ENCODE measurements at places on chromosomes 2 and 18.
A peak's percentile ranks its signal among the peaks of the same experiment; 100 is the strongest.

DNA sequence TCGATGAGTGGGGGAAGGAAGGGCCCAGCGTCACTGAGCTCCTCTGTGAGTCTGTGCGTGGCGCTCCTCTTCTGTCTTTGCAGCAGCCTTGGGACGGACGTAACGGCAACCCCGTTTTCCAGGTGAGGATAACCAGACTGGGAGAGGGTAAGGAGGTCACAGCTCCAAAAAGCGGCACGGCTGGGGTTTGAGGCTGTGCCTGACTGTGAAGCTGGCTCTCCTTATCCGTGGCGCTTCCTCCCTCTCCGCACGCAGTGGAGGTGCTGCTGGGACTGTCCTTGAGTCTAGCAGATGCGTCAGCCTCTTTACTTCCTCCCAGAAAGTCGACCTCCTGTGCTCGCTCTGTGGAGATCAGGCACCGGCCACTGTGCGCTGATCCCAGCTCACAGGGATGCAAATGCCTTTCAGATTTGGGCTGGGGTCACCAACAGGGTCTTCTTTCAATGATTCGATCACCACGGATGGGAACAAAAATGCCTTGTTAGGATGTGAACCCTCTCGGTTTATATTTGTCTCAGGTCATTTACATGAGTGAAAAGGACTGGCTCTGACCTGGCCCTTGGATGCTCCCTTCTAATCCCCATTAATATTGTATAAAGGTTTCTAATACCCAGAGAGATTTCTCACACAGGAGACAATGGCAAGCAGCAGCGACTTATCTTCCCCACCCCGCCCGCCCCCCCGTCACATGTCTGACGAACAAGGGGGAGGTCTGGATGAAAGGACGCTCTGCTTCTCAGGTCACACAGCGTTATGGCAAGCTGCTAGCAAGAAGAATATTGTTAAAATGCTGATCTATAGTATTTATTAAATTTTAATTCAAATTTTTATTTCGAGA, 30.1 kb upstream of the E2F6 start:
- DNase-seq, result no peak

DNA sequence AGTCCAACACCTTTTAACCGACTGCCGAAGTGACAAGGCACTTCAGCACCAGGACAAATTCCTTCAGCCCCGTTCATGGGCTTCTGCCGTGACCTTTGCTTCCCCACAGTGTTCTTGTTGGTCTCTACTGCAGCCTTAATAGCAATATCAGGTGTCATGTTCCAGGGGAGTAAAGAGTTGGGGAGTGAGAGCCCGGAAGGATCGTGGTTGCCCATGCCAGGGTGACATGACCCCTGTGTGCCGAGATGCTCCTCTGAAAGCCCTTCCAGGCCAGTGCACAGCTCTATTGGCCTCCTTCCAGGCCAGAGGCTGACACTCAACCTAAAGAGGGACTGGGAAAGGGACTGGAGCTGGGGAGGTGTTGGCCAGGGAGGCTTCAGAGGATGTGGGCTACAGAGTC, 279.2 kb downstream of the CYRIA start:
- DNase-seq, result no peak

DNA sequence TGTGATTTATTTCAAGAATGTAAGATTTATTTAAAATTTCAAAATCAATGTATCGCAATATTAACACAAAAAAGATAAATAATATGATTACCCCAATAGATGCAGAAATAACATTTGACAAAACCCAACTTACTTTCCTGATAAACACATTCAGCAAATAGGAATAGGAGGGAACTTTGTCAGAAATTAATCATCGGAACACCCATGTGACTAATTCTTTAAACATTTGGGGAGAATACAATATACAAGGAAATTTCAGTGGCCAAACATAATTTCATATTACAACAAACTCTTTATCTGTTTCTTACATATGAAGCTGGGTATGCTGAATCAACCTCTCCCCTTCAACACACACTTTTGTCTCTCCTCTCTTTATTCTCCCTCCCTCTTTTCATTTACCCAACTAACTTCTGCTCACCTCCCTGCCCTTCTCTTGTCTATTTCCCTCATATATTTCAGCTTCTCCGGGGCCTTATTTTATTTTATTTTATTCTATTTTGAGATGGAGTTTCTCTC, 309.6 kb upstream of the CNTNAP5 start:
- DNase-seq, result no peak

DNA sequence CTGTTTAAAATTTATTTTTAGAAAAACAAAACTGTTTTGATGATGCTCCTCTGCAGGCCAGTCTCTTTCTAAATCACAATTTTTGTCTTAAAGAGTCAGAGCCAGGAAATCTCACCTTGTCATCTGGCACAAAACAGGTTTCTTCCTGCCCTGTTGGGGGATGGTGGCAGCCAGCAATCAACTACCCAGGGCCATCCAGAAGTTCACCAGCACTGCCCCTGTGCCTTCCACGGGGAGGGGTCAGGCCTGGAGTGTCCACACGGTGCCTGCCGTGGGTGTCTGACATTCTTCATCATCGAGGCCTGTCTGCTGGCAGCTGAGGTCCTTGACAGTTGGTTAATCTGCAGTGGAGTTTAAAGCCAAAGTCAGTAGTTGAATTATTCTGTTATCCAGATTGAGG, 40.0 kb upstream of the BMP10 start:
- no peak for DNase-seq

GRCh38 chr2:74959106-74959751, 786 bp downstream of the POLE4 start:
- peak; percentile 0 for DNase-seq

GRCh38 chr2:73776381-73776780, 3.5 kb downstream of the DUSP11 start:
- no peak for DNase-seq

GRCh38 chr2:237427769-237428506, 14.0 kb upstream of the COL6A3 start:
- DNase-seq, result peak; percentile 11

GRCh38 chr2:69434753-69435152, 2.5 kb downstream of the NFU1 start:
- no peak for DNase-seq

DNA sequence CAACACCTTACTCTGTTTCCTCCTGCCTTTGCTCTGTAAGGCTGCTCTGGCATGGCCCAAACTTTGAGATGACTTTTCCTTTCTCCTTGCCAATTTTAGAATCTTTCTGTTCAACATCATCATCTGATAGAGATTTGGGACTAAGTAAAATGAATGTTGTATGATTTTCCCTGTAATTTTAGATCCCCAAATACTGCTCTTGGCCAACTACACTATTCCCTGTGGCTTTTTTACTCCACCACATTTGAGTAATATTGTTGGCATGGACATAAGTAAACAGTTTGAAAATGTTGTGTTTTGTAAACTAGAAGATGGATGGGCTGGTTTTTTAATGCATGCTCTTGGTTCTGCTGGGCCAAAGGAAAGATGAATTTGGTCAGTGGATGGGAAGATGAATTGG, 12.1 kb downstream of the LTBP1 start:
- DNase-seq, result no peak

DNA sequence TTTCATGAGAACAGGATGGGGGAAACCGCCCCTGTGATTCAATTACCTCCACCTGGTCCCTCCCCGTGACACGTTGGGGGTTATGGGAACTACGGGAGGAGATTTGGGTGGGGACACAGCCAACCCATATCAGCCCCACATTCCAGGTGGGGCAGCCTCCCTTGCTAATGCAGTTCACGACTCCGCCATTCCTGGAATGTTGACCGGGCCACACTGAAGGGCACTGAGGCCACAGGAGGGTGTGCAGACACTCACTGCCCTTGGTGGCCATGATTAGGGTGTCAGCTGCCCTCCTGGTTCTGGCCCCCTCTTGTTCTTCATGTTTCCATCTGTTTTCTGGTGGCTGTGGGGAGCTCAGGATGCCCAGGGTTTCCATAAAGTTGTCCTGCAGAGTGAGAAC, 176.3 kb downstream of the TWIST2 start:
- no peak for DNase-seq

DNA sequence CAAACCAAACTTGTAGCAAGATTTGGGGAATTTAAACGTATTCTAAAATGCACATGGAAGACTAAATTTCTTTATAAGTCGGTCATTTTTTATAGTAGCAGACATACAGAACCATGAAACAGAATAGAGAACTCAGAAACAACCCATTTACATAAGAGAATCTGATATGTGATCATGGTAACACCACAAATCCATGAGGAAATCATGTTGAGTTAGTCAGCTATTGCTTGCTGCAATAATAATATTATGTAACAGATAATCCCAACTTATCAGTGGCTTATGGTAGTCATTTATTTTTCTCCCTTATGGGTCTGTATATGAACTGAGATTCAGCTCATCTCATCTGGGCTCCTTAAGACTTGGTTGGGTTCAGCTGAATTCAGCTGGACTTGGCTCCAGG, 103.4 kb upstream of the SERTAD2 start:
- DNase-seq, result no peak

DNA sequence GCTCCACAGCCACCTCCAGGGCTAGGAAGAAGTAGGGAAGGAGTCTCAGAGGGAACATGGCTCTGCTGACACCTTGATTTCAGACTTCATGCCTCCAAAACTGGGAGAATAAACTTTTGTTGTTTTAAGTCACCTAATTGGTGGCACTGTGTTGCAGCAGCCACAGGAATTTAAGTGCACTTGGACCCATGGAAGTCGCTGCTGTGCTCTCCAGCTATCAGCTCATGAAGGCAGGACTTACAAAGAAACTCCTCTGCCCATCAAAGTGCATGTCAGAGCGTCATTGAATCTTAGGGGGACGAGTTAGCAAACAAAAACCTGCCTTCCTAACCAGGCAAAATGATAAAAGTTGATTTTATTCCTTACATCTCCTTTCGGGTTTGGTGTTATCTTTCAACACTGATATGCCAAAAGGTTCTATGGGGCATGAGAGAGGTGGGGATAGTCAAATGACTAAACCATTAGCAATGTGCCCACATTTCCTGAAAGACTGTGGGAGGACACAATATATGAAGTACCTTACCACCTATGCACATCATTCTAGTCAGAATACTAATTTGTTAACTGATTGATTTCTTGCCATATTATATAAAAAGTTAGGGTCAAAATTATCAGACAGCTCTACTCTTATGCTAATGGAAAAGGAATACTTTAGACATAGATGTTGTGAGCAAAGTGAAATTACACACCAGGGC, 235.8 kb upstream of the TNP1 start:
- no peak for DNase-seq

DNA sequence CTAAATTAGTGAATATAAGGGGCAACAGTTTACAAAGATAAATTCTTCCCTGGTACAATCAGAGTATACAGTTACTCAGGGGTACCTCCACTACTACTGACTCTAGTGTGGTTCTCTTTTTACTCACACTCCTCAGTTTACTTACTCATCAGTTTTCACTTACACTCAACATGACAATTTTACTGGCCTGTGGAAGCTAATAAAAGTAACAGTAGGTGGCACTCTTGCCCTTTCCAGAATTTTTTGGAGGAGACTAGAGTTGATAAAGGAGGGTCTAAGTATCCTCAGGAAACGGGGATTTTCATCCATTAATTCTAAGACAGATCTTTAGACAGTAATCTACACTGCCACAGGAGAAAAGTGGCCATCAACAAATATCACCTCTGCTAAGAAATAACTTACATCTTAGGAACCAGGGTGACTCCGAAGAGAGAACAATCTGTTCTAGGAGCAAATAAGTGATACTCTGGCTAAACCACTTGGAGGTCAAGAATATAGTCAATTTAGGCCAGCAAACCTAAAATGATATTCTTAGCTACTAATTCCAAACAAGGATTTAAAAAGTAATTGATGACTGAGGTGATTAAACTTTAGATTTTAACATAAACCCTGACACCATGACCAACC, 61.3 kb downstream of the ATL2 start:
- no peak for DNase-seq

DNA sequence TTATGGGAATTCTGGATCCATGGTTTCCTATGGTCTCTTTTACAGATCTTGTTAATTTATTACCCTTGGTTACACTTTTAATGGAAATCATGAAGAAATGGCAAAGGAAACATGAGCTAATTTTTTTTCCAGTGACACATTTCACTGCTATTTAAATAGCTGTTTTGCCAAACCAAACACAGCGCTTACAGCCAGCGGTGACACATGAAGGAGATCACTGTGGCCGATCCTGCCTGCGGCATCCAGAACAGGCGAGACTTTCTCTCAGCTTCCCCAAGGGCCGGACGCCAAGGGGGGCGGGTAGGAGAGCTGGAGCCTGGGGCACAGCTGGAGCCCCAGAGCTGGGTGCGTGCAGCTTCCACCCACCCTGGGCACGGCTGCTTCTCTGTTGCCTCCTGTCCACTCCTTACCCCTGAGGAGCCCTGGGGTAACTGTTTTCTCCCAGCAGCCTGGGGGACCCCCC, 81.4 kb upstream of the PKDCC start:
- no peak for DNase-seq

DNA sequence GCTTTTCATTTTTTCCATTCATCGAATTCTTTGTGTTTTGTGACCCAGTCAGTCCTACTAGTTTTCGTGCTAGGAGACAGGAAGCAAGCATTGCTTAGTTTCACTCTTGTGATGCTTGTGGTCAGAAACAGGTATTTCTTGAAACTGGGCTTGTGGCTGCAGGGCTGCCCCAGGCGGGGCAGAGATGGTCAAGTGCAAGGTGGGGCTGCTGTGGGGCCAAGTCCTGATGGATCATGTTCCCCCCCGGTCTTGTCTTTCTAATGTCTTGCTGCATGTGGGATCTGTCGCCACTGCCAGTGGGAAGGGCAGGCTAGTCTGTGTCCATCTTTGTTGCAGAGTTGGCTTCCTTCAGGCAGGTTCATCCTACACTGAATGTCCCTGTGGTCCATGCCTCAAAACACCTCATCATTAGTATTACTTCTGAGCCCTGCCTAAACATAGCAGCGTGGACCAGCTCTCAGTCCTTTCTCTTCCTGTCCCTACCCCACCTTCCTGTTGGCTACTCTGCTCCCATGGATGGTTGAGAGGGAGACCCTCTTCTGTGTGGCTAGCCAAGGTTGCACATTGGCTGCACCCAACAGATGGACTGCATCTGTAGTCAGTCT, 38.7 kb downstream of the INPP4A start:
- DNase-seq, result no peak

DNA sequence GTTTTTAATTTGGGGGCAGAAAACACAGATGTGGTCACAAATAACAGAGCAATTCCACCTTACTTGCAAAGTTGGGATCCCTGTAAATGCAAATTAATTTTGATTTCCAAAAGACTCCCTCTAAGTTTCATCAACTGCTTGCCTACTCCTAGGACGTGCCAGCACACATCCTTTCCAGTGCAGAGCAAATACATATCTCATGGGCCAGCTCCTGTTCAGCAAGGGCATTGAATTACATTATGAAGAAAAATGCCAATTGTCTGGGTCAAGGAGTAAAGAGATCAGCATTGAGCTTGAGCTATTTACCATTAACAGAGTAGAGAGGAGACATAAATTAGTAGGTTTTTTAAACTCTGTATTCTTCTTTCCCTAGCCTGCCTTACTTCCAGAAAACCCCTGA, 18.8 kb downstream of the PID1 start:
- no peak for DNase-seq

- DNase-seq, result no peak
Measured at GRCh38 chr18:25895518-25895917, 194.9 kb downstream of the SS18 start.

GRCh38 chr18:33239298-33239697, 201.2 kb downstream of the CCDC178 start:
- no peak for DNase-seq

GRCh38 chr2:43314299-43314927, 88.0 kb upstream of the ZFP36L2 start:
- DNase-seq, result no peak

Data from T-helper 9 cell (primary cell).